ENCODE measurements at places on chromosomes 12 and 14.

GRCh38 chr12:47766502-47767215, 6.4 kb upstream of the SLC48A1 start:
- DNase-seq = no peak

DNA sequence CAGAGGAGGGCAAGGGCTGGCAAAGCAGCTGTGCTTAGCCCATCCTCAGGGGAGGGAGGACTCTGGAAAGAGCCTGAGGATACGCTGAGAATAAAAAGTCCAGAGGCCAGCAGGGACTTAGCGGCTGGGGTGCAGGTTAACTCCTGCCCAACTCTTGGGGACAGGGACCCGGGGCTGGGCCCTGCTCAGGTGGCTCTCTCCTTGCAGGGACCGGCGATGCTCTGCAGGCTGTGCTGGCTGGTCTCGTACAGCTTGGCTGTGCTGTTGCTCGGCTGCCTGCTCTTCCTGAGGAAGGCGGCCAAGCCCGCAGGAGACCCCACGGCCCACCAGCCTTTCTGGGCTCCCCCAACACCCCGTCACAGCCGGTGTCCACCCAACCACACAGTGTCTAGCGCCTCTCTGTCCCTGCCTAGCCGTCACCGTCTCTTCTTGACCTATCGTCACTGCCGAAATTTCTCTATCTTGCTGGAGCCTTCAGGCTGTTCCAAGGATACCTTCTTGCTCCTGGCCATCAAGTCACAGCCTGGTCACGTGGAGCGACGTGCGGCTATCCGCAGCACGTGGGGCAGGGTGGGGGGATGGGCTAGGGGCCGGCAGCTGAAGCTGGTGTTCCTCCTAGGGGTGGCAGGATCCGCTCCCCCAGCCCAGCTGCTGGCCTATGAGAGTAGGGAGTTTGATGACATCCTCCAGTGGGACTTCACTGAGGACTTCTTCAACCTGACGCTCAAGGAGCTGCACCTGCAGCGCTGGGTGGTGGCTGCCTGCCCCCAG, 2.8 kb downstream of the B3GNT4 start:
- DNase-seq = no peak

- no peak for DNase-seq
Measured at GRCh38 chr14:91311284-91311662, 66.8 kb upstream of the GPR68 start.

DNA sequence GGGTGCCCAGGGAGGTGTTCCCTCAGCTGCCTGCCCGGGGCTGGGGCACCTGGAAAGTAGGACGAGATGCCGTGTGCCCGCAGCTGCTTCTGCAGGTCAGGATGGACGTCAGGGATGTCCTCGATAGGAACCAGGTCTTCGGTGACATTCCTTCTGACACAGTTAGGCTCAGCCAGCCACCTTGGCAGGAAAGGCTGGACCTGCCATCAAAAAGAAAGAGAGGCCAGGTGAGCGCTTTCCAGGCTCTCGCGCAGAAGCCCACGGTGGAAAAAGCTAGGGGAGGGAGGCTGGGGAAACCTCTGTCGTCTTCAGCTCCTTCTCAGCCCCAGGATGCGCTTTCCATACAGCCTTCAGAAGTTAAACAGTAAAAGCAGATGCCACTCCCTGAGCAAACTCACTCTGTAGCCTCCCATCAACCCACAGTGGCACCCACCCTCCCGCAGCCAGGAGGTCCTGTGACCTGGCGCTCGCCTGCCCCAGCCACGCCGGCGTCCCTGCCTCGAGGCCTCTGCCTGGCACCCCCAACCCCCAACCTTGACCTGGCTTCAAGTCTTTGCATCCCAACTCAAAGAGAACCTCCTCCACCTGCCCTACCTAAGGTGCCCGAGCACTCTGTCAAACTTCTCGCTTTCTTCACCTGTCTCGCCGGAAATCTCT, 1.3 kb downstream of the DDX51 start:
- no peak for DNase-seq

- DNase-seq = no peak
Measured at GRCh38 chr12:108764540-108765288, 33.4 kb upstream of the CORO1C start.

DNA sequence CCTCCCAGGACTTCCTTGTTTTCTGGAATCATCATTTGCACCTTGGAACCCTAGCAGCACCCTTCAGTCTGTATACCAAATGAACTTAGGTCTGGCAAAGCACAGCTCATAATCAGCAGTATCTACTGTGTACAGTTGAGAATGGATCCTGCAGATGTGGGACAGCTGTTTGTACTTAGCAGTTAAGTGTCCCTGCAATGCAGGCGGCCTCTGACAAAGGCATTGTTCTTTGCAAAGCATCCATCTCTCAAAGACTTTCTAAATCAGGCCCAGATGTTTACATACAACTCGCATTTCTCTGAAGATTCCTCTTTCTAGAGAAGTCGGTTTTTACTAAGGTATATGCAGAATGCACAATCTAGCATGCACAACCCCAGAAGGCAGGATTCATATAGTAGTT, 170.5 kb upstream of the RBM19 start:
- DNase-seq = no peak

- peak; percentile 17 for DNase-seq
Measured at GRCh38 chr14:84610086-84610485, 919.9 kb upstream of the FLRT2 start.

DNA sequence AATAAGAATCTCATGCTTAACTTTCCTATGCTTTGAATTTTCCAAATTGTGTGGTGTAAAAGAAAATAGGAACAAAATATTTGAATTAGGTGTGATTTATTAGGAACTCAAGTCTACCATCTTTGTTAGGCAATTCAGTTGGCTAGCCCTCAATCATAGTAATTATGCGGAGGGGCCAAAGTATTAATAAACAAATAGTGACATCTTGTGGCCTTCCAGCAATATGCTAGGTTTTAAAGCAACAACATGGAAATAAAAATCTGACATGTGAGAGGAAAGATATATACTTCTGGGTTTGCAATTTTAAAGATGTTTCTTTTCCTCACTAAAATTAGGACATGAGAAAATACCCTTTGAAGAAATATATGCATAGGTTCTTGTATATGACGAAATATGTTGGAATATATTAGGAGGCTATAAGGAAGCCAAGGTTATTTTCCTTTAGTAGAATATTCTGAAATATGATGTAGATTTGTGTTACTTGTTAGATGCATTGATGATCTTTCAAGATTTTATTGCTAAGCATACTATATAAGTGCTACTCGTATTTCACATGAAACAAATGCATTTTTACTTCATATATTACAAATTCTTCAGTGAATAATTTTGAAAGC, 200.4 kb downstream of the PTPRO start:
- DNase-seq = peak; percentile 51

GRCh38 chr12:6112004-6112403, 12.5 kb downstream of the VWF start:
- no peak for DNase-seq

DNA sequence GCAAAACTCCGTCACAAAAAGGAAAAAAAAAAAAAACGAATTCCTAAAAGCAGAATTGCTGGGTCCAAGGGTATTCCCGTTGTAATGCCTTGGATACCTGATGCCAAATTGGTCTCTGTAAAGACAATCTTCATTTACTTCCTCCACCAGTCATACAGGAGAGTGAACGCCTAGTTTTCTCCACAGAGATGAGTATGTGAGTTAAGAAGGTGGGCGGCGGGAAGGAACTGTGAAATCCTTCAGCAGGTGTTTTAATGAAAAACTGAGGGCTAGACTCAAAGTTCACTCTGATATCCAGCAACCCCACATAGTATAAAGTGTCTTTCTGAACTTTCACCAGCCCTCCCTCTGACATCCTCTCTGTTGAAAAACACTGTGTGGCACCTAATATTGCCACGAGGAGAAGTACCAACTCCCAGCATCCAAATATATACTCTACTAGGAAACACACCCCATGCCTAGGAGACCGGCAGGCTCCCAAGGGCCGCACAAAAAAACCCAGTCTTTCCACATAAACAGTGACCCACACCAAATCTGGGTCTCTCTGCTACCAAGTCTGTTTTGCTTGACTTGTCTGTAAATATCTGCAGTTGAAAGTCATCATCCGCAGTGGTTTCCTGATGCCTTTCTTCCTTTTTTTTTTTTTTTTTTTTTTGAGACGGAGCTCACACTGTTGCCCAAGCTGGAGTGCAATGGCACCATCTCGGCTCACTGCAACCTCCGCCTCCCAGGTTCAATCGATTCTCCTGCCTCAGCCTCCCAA, 30.3 kb upstream of the FOXN3 start:
- DNase-seq = no peak

- no peak for DNase-seq
Measured at GRCh38 chr12:124742678-124743077, 121.0 kb downstream of the SCARB1 start.

- DNase-seq = peak; percentile 63
Measured at GRCh38 chr12:90099288-90099687, 390.6 kb upstream of the ATP2B1 start.
